ENCODE measurements at places on chromosomes 16 and 17.
A peak's percentile ranks its signal among the peaks of the same experiment; 100 is the strongest.

DNA sequence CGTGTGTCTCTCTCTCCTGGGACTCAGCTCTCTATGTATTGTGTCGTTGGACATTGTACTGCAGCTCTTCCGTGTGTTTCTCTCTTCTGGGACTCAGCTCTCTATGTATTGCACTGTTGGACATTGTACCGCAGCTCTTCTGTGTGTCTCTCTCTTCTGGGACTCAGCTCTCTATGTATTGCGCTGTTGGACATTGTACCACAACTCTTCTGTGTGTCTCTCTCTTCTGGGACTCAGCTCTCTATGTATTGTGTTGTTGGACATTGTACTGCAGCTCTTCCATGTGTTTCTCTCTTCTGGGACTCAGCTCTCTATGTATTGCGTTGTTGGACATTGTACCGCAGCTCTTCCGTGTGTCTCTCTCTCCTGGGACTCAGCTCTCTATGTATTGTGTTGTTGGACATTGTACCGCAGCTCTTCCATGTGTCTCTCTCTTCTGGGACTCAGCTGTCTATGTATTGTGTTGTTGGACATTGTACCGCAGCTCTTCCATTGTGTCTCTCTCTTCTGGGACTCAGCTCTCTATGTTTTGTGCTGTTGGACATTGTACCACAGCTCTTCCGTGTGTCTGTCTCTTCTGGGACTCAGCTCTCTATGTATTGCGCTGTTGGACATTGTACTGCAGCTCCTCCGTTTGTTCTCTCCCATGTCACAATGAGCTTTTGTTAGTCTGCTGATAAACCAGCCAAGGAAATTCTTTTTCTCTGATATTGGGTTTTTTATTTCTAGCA lies 84.8 kb downstream of the RPTOR start:
- no peak for DNase-seq

- no peak for DNase-seq
Observed at GRCh38 chr16:66891797-66892196, 11.5 kb downstream of the PDP2 start.

DNA sequence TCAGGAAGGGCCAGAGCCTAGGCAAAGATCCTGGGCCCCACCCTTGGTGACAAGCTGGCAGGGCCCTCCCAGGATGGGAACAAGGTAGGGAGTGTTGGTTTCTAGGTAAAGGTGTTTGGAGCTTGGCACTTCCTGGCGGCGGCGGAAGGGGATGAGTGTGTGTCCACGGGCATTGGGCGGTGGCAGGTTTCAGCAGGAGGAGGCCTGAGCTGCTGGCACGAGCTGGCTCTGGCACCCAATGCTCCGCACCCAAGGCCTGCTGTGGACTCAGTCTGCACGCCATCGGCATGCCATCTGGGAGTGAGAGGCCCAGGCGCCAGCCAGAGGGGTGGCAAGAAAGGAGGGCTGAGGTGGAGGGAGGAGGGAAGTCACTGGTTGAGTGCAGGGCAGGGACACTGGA lies 46.9 kb upstream of the TAC4 start:
- DNase-seq = no peak

DNA sequence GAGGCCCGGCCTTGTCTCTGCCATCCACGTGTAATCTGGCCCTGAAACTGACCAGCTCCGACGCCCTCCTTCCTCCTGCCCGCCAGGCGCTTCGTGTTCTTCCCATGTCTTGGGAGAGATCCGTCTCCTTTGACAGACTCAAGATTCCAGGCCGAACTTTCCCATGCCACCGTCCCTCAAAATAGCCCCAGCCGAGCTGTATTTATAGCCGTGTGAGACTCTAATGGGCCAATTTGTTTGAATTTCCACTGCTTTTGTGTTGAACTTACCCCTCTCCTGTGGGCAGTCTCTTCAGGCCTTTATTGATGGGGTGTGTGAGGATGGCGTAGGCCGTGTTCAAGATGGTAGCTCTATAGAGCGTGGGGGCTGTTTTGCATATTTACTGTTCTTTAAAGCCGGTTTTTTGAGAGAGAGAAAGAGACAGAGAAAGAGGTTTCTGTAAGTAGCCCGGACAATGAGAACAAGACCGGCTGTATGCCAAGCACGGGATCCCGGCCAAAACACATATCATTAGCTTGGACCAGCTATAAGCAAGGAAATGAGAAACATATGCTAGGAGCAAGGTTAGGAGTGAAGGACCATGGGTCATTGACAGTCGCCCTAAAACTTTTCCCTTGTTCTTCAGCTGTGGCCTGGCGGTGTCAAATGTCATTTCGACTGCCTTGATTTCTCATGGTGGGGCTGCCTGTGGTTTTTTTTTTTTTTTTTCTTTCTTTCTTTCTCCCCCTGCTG lies 124.5 kb upstream of the ZFHX3 start:
- no peak for DNase-seq

DNA sequence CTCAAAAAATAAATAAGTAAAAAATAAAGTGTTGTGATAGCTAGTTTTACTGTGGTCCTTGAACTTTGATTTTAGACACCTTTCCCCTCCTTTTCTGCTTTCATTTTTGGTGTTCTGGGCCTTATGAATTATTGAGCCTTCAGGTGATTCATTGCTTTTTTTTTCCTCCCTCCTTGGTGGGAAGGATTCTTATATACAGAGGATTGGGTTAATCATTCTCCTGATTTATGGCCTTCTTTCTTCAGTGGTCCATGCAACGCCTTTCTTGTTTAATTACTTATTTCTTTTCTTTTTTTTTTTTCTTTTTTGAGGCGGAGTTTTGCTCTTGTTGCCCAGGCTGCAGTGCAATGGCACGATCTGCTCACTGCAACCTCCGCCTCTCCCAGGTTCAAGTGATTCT lies 8.0 kb upstream of the MYL4 start:
- no peak for DNase-seq

- DNase-seq = no peak
Observed at GRCh38 chr17:57120814-57121213, 35.8 kb downstream of the AKAP1 start.

- DNase-seq = peak; percentile 79
Observed at GRCh38 chr16:27230562-27231001, 27.3 kb downstream of the KDM8 start.

DNA sequence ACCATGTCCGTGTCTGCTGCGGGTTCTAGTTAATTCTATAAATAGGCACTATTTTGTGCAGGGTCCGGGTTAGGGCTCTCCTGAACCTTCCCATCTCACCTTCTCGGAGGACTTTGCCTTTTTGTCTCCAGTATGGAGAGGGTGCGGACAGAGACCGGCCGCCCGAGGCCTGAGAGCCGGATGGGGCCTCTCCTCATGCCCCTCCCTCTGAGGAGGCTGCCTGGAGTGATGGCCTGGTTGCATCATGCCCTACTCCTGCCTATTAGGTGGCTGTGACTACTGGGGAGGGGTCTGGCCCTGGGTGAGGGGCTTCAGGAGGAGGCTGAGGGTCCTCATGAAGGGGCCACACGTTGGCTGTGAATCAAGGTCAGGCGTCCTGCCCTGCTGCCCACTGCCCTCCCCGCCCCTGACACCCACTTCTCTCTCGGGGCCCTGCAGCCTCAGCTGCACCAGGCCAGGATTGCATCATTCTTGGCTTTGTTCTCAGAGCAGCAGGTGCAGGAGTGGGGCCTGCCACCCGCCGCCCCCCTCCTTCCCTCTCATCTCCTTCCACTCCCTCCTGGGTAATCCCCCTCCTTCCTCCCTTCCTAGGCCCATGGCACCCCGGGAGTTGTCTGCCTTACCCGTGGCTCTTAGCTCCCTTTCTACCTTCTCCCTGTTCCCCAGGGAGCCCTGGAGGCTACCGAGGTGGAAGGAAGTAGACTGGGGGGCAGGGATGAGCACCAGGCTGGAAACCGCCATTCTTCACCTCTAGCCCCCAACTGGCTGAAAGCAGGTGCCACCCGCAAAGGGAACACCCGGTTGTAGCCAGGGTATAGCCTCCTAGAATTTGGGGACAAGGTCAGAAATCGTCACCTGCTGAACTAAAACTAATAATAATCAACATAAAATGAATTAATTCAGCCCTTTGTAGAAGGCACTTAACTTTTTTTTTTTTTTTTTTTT lies 12.7 kb upstream of the ARHGAP23 start:
- DNase-seq = no peak

DNA sequence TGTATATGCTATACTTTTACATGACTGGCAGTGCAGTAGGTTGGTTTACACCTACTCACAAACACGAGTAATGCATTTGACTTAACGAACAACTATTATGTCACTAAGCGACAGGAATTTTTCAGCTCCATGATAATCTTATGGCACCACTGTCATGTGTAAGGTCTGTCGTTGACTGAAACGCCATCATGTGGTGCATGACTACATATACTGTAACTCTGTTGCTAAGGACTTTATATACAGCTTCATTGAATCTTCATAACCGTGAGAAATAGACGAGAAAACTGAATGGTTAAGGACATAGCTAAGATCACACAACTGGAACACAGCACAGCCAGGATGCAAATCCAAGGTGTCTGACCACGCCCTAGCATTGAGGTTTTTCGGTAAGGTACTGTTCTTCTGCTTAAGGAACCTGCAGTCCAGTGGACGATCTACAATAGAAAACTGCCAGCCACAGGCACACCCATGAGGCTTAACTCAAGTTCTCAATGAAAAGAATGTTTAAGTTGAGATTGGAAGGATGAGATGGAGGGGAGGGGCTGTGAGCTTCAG lies 3.3 kb downstream of the CFAP20 start:
- DNase-seq = no peak

DNA sequence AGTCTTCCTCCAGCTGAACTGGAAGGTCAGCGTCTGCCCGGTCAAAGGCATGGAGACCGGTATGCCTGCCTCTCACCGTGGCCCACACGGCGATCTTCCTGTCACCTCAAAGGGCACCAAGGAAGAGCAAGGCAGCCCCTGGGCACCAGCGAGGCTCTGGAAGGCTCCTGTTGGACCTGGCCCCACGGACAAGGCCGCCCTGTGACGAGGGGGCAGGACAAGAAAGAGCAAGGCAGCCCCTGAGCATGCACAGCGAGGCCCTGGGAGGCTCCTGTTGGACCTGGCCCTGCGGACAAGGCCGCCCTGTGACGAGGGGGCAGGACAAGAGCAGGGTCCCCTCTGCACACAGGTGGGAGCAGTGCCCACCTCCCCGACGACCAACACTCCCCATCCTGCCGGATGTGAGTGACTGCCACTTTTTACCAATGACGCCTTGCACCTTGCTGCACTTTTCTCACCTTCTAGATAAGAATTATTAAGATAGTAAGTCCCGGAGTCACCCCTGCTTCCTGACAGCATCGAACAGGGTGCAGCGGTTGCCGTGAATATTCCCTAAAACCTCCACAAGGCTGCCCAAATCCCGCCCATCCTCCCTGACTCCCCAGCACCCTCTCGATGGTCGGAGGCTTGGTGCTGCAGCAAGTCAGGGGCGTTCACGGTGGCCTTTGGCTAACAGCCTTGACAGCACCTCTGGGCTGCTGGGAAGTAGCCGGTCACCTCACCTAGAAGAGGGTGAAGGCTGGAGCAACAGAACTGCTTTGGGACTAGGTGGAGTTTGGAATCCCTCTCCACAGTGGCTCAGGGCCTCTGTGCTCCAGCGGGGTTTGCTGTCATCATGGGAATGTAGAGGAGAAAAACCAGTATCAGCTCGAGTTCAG lies 5.6 kb upstream of the WDR45B start:
- no peak for DNase-seq

- DNase-seq = no peak
Observed at GRCh38 chr17:40548982-40549685, 16.1 kb downstream of the CCR7 start.

DNA sequence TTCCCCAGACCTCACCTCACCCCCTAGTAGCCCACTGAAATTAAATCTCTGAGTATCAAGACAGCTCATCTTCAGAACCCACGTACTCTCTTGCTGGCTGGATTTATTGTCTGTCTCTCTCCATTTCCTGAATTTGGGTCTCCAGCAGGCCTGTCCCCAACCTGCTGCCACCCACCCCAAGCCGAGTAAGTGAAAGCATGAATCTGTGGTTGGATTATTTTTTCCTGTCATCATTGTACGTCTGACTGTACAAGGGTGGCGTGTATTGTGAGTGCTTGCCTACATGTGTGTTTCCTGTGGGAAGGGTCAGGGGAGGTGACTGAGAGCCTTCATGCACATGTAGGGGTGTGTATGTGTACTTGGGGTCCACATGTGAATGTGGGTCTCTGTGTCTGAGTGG lies 5.4 kb downstream of the TNP2 start:
- peak; percentile 41 for DNase-seq

- DNase-seq = no peak
Observed at GRCh38 chr16:27925612-27926011, 137.9 kb downstream of the GSG1L start.

DNA sequence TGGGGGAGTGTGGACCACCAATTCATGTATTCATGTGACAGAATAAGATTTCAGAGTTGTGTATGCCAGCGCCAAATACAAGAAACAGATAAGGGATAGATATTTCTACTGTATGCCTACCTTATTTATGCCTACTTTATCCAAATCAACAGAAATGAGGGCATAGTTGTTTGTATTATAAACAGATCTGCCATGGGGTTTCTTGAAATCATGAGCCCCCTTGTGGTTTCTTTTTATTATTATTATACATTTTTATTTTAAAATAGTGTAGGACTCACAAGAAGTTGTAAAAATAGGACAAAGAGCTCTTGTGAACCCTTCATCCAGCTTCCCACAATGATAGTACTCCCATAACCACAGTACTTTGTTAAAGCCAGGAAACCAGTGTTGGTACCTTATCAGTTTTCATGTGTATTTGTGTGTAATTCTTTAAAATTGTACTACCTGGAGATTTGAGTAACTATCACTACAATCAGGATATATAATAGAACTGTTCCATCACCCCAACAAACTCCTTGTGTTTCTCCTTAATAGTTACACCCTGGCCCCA lies 229.4 kb downstream of the CCDC182 start:
- no peak for DNase-seq

GRCh38 chr16:49108611-49109010 lies 173.0 kb downstream of the CBLN1 start:
- DNase-seq = no peak

GRCh38 chr17:46742565-46743270 lies 75.8 kb downstream of the WNT3 start:
- no peak for DNase-seq

DNA sequence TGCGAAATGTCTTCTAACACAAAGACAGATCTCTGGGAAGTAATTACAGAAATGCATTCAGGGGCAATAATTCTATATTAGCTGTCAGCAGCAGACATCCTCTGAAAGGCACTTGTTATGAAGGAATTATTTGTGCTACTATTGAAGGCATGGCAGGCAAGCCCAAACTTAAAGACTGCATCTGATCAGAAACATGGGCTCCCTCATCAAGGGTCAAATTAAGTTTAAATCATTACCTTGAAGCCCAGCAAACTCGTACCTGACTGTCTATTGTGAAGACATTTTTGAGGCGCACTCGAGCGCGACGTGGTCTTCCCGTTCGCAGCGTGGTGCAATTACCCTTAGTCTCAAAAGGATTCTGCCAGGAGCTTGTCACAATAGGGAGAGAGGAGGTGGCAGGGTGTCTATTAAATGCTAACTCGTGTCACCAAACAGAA lies 110.6 kb downstream of the ZNF423 start:
- no peak for DNase-seq

DNA sequence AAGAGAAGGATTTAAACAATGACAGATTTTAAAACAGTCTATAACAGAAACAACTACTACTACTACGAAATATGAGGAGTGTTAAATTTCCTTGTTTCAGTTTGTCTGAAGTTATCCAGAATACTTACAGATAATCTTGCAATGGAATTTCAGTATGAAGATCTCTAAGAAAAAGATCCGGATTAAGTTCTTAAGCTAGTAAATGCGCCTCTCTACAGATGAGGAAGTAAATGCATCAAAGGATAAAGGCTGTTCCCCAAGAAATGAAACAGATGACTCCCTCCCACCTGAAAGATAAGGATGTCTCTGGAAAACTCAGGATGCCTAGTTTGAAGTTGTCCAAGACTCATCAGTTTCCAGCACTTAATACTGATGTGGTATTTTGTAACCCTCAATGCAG lies 105.1 kb downstream of the PARN start:
- no peak for DNase-seq

- DNase-seq = no peak
Observed at GRCh38 chr16:346587-346986, 5.9 kb downstream of the AXIN1 start.
